ENCODE measurements at places on chromosomes 1 and 21.
A peak's percentile ranks its signal among the peaks of the same experiment; 100 is the strongest.

GRCh38 chr1:92820024-92820423 is 11.8 kb upstream of the RPL5 start:
- DNase-seq, result no peak

DNA sequence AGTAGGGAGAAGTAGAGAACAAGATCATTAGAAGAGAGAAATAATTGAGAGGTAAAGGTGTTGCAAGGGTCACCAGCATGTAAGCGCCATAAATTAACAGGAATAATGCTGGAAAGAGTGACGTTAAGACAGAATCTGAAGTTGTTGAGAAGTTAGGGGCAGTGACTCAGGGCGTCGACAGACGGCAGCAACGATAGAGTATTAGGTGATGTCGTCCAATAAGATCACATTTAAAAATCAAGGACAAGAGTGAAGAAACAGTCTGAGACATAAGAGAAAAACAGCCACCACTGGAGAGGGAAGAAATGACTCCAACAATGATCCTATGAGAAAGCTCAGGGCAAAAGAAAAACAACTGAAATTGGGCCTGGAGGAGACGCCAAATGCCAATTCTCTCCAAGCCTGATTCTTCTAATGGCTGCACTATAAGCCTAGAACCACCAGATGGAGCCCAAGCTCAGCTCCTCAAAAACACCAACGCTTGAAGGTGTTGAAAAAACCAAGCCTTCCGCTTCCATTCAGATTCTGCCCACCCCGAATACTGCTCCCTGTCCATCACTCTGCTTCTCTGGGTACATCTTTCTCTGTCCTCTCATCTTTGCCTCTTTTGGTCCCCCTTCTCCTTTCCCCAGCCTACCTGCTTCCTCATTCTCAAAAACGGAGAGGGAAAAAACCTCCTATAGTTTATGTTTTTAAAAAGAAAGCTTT is 70.0 kb downstream of the LUZP1 start:
- peak; percentile 67 for DNase-seq

DNA sequence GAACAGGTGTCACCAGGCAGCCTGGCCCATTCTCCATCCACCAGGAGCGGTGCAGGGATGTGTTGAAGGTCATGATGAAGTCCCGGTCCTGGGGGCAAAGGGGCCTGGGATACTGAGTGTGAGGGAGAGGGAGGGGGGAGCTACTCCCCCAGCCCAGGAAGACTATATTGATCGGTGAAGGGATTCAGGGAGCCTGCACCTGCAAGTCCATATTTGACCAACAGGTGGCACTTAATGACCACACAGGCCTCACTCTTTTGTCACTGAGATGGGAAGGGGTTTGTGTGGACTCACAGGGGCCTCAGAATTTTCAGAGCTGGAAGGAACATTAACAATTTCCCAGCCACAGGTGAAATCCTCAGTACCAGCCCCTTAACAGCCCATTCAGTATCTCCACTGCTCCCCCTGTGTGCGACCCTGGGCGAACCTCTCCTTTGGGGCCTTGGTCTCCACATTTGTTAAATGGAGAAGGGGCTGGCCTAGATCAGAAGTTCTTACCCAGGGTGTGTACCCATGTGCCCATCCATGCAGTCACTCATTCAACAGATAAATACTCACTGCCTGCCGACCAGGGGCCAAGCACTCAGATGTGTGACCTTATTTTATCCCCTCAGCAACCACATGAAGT is 55.6 kb downstream of the NKAIN1 start:
- peak; percentile 54 for DNase-seq

DNA sequence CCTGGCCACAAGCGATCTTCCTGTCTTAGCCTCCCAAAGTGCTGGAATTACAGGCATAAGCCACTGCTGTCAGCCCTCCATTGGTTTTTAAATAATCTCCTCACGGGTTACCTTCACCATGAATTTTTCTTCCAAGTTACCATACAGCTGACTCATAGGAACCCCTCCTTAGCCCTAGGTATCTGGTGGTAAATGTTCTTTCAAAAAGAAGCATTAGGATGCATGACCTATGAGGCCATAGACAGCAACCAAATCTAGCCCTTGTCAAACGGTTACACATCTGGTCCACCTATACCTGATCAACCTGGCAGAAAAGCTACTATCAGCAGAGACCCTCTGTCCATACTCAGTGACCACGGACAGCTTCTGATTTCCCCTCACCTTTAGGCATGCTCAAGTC is 12.7 kb upstream of the DEGS1 start:
- no peak for DNase-seq

DNA sequence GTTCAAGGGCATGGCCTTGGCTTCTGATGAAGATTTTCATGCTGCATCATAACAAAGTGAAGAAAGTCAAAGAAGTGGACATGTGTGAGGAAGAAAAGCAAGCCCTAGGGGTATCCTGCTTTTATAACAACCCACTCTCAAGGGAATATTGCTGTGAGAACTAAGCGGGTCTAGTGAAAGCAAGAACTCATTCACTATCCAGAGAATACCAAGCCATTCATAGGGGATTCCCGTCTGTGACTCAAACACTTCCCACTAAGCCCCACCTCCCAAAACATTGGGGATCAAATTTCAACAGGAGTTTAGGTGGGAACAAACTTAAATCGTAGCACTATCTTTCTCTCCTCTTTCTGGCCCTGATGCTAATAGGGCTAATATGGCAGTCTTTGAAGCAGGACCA is 98.5 kb upstream of the CTTNBP2NL start:
- no peak for DNase-seq

DNA sequence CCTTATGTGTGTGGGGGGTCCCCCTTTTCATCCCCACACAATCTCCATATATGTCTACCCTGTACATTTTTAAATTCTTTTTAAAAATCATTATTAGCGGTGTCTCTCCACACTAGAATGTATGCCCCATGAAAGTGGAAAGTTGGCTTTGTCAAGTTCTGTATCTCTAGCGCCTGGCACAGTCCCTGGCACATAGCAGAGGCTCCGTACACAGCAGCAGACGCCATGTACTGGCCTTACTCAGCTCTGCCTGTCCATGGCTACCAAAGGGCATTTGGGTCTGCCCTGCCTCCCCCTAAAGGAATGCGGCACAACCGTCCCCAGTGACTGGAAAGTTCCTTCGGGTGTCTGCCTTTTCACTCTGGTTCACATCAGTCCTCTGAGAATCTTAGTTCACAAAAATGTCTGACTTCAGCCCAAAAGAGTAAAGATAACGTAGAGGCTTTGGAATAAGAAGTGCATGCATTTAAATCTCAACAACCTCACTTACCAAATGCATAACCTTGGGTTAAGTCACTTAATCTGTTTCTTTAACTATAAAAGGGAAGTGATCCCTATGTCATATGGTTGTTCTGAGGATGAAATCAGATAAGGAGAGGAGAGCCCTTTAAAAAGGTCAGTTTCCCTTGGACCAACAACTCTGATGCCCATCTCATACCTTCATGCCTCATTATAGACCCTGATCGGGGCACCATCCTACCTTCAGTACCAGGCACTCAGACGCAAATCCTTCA is 61.1 kb downstream of the CD46 start:
- DNase-seq, result no peak

GRCh38 chr21:46035809-46036695 is 54.5 kb downstream of the COL6A1 start:
- DNase-seq, result no peak

- no peak for DNase-seq
Measured at GRCh38 chr1:197065559-197065958, 1.5 kb downstream of the F13B start.

GRCh38 chr1:169119405-169119804 is 12.9 kb downstream of the ATP1B1 start:
- DNase-seq, result no peak

Data from activated CD4-positive, alpha-beta T cell treated with anti-CD3 and anti-CD28 coated beads for 48 hours (primary cell).